Effector memory CD8-positive, alpha-beta T cell (primary cell): ENCODE measurements at places on chromosomes 2 and 18.

- no peak for DNase-seq
- no peak overlapping the region for H3K27ac ChIP-seq
- H3K4me1 ChIP-seq = no peaks in the 10 kb centered on the region
- no peaks in the 10 kb centered on the region for H3K36me3 ChIP-seq
- no peak overlapping the region for H3K4me3 ChIP-seq
Observed at GRCh38 chr2:151106805-151107506, 154.7 kb downstream of the RBM43 start.

- H3K27ac ChIP-seq = no peak overlapping the region
- peak overlapping the region; percentile 31 for H3K4me3 ChIP-seq
- DNase-seq = no peak
- no peaks in the 10 kb centered on the region for H3K36me3 ChIP-seq
- peaks cover 10% of the 10 kb centered on the region for H3K4me1 ChIP-seq
- H3K27me3 ChIP-seq = peaks cover 40% of the 10 kb centered on the region
Observed at GRCh38 chr18:12309683-12310198, 1.7 kb downstream of the TUBB6 start.

GRCh38 chr18:48038636-48039035, 108.2 kb upstream of the SMAD2 start:
- DNase-seq = no peak
- H3K36me3 ChIP-seq = no peaks in the 10 kb centered on the region
- no peaks in the 10 kb centered on the region for H3K4me1 ChIP-seq
- H3K4me3 ChIP-seq = no peak overlapping the region
- no peak overlapping the region for H3K27ac ChIP-seq

GRCh38 chr2:158187908-158188307, 86.2 kb downstream of the UPP2 start:
- H3K4me1 ChIP-seq = peaks cover 1% of the 10 kb centered on the region
- no peaks in the 10 kb centered on the region for H3K27me3 ChIP-seq
- no peaks in the 10 kb centered on the region for H3K36me3 ChIP-seq
- no peak for DNase-seq

- no peaks in the 10 kb centered on the region for H3K27me3 ChIP-seq
- H3K4me3 ChIP-seq = no peak overlapping the region
- H3K36me3 ChIP-seq = peaks cover 46% of the 10 kb centered on the region
- H3K4me1 ChIP-seq = peaks cover 10% of the 10 kb centered on the region
Observed at GRCh38 chr2:112666761-112667122, 21.0 kb downstream of the SLC20A1 start.

DNA sequence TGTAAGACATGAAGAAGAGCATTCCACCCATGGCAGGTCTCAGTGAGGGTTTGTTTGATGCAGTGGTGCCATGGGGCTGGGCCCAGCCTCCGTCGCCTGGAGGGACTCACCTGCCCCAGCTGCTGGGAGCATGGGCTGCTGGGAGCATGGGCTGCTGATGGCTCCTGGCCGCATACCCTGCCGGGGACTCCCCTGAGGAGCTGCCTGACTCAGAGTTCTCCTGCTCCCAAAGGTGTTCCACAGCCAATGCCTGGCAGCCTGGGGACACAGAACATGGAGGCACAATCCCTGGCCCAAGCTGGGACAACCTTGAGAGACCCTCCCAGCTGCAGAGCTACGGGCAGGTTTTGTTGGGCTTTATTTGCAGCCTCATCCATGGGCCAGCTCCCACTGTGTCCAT, 108.4 kb downstream of the COPS8 start:
- H3K27me3 ChIP-seq = peaks cover 78% of the 10 kb centered on the region
- no peaks in the 10 kb centered on the region for H3K4me1 ChIP-seq
- DNase-seq = no peak
- H3K36me3 ChIP-seq = no peaks in the 10 kb centered on the region

DNA sequence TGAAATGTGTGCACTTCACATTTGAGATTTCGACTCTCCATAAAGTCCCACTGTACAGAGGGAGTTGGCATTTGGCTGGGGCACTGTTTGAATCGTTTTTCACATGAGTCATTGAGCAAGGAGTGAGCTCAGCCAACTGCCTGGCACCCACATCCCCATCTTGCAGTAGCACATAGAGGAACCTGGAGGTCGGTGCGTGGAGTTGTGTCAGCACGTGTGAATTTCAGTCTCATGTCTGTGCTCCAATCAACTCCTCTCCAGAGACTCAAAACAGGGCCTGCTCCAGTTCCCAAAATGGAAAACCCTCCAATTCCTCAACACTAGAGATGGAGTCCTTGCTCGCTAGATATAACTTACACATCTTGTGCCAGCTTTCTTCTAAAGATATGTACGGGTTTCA, 126.8 kb upstream of the CAPN13 start:
- peaks cover 9% of the 10 kb centered on the region for H3K27me3 ChIP-seq
- H3K36me3 ChIP-seq = no peaks in the 10 kb centered on the region
- no peak overlapping the region for H3K4me3 ChIP-seq

DNA sequence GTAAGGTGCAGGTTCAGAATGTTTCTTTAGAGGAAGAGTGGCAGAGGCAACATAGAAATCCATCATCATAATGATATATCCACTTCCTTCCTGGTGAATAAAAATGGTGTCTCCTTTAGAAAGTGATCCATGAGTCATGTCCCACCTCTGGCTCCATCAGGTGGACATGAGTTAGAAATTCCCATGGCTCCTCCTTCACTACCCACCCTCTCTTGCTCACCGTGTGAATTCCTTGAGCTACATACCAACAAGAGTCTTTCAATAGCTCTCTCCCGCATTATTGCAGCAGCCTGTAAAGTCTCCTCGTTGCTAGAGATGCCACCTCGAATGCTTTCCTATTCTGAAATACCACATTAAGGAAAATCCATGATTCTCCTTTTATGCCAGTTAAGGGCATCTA, 317.6 kb downstream of the LNPK start:
- H3K4me1 ChIP-seq = no peaks in the 10 kb centered on the region
- H3K36me3 ChIP-seq = no peaks in the 10 kb centered on the region
- no peak overlapping the region for H3K27ac ChIP-seq
- H3K27me3 ChIP-seq = peaks cover 60% of the 10 kb centered on the region
- no peak for DNase-seq
- no peak overlapping the region for H3K4me3 ChIP-seq

- H3K27ac ChIP-seq = no peak overlapping the region
- no peak overlapping the region for H3K4me3 ChIP-seq
- H3K4me1 ChIP-seq = no peaks in the 10 kb centered on the region
- H3K36me3 ChIP-seq = no peaks in the 10 kb centered on the region
- H3K27me3 ChIP-seq = peaks cover 34% of the 10 kb centered on the region
Observed at GRCh38 chr2:69149631-69150215, 136.7 kb downstream of the ANTXR1 start.

GRCh38 chr18:78717766-78718150, 261.9 kb upstream of the SALL3 start:
- no peak for DNase-seq
- H3K4me3 ChIP-seq = no peak overlapping the region
- H3K4me1 ChIP-seq = peaks cover 4% of the 10 kb centered on the region
- peaks cover 42% of the 10 kb centered on the region for H3K27me3 ChIP-seq

DNA sequence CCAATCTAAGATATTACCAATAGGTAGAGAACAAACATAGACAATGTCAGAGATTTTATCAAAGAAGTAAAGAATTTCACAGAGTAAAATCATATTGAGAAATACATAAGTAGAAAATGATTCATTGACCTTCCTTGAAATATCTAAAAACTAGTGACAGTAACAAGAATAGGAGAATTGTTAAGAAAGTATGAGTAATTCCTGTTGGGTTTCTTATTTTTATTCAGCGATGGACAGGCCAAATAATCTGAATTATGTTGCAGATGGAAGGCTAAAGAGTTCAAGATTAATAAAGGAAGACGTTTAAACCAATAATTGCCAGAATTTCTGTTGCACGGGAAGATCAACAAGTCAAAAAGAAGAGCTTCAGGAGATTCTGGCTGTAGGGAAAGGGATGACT, 163.4 kb upstream of the RASGRP3 start:
- no peak overlapping the region for H3K27ac ChIP-seq
- H3K36me3 ChIP-seq = no peaks in the 10 kb centered on the region
- H3K4me3 ChIP-seq = no peak overlapping the region
- H3K27me3 ChIP-seq = peaks cover 11% of the 10 kb centered on the region
- DNase-seq = no peak

- peaks cover 4% of the 10 kb centered on the region for H3K36me3 ChIP-seq
- H3K4me1 ChIP-seq = peaks cover 7% of the 10 kb centered on the region
- DNase-seq = no peak
- H3K27me3 ChIP-seq = no peaks in the 10 kb centered on the region
Observed at GRCh38 chr2:60872510-60872928, 8.9 kb upstream of the REL start.
